ENCODE measurements at places on chromosomes 16 and 17.

- DNase-seq, result peak; percentile 4
These were observed 53.7 kb downstream of the RPH3AL start for GRCh38 chr17:298791-299450.

DNA sequence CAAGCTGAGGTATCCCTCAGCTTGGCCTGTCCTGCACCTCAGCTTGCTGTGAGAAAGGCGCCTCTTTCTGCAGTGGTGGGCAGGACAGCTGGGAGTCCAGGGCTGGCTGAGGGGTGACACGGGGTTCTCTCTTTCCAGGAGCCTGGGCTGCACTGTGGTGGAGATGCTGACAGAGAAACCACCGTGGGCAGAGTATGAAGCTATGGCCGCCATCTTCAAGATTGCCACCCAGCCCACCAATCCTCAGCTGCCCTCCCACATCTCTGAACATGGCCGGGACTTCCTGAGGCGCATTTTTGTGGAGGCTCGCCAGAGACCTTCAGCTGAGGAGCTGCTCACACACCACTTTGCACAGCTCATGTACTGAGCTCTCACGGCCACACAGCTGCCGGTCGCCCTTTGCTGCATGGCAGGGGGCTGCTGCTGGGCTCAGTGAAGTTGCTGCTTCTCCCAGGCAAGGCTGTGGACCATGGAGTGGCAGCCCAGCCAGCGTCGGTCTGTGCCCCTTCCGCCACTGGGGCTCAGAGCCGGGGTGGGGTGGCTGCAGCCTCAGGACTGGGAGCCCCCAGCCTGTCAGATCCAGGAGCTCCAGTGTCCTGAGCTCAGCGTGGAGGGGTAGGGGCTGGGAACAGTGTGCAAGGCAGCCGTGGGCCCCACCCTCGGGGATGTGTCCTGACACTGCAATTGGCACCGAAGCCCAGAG is 6.4 kb downstream of the LIMD2 start:
- no peak for DNase-seq

DNA sequence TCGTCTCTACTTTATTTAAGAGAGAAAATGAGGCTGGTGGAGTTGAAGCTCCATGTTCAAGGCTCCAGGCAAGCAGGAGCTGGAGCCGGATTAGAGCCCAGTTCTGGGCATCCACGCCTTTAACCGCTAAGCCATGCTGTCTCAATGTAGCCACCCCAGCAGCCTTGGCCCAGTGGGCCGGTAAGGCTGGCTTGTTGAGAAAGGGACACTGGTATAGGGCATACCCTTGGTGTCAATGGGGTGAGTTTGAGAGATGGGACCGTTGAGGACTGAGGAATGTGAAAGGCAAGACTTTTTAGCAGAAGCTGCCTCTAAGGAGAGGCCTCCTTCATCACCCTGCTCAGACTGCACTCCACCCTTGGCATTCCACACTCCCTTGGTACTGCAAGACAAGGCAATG is 147.4 kb downstream of the CYLD start:
- no peak for DNase-seq

GRCh38 chr16:66925322-66925840 is at the start of gene RRAD:
Gene RRAD (minus strand): TSS chr16:66925535. CDS start chr16:66925179, 356 bp downstream.
- peak; percentile 64 for DNase-seq

DNA sequence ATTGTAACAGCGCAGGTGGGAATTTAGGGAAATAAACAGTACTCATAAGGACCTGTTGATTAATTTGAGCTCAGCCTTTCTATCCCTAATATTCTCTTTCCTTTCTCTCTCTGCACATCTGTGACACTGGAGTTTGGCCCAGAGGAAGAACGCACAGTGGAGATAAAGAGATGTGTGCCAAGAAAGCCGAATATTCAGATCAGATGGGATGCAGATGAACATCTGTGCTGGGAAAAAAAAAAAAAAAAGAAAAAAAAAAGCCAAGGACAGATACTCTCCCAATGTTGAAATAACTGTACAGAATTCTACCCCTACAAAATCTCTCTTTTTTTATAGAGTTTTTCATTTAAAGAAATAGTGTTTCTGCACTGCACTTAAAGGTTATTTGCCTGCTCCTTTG is 485.4 kb downstream of the KCNJ2 start:
- no peak for DNase-seq

GRCh38 chr16:27228045-27228444 is 24.7 kb downstream of the KDM8 start:
- no peak for DNase-seq

- DNase-seq, result no peak
These were observed 6.0 kb downstream of the C1QTNF8 start for GRCh38 chr16:1089822-1090619.

- DNase-seq, result no peak
These were observed 9.1 kb upstream of the BLMH start for GRCh38 chr17:30300818-30301217.

GRCh38 chr17:71201639-71202038 is 919.2 kb upstream of the SOX9 start:
- no peak for DNase-seq

DNA sequence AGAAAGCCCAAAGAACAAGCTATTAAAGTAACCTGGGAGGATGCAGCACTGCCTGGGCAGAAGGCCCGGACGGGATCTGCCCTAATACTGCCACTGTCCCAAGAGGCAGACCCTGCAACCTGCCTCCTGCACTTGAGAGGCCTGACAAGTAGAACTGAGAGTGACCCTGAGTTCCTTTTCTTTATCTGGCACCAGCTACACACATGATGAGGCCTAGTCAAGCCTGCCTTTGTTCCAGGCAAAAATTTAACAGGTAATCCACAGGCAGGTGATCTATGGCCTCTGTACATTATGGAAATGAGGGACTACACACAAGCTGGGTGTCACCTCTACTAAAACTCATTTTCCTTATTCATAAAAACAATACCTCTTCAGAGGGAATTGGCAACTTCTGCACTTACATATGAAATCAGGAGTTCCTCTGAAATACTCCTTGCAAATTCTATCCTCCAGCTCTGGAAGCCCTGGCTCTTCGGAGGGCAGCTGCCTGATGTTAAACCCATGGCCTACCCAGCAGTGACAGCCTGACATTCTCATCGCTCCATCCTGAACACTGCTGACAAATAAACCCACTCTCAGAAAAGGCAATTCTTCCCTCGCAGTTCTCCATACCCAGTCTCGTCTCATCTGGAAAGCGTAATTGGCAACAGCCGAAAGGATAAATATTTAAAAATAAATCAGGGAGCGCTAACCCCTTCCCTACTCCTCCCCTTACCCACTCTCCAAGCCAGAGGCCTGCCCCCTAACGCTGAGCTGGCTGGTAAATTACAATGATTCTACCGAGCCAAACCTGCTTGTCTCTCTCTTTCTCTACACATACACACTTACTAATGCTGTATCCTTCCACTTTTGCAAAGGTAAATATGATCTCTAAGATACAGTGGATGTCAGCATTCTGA is 2.5 kb upstream of the ZFHX3 start:
- DNase-seq, result peak; percentile 32

- DNase-seq, result no peak
These were observed 263.8 kb upstream of the ELAC2 start for GRCh38 chr17:13281626-13282025.

DNA sequence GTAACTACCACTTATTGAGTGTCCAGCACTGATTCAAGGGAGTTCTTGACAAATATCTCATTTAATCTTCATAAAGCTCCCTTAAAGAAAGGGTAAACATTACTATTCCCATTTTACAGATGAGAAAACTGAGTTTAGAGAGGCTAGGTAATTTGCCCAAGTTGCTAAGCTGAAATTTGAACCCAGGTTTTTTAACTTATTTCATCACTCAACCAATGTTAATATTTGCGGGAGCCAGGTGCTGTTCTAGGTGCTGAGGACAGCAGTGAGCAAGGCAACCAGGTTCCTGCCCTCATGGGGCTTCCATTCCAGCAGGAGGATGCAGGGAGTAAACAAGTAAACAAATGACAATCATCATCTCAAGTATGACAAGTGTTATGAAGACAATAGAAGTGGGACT is 104.0 kb upstream of the LHX1 start:
- DNase-seq, result no peak

DNA sequence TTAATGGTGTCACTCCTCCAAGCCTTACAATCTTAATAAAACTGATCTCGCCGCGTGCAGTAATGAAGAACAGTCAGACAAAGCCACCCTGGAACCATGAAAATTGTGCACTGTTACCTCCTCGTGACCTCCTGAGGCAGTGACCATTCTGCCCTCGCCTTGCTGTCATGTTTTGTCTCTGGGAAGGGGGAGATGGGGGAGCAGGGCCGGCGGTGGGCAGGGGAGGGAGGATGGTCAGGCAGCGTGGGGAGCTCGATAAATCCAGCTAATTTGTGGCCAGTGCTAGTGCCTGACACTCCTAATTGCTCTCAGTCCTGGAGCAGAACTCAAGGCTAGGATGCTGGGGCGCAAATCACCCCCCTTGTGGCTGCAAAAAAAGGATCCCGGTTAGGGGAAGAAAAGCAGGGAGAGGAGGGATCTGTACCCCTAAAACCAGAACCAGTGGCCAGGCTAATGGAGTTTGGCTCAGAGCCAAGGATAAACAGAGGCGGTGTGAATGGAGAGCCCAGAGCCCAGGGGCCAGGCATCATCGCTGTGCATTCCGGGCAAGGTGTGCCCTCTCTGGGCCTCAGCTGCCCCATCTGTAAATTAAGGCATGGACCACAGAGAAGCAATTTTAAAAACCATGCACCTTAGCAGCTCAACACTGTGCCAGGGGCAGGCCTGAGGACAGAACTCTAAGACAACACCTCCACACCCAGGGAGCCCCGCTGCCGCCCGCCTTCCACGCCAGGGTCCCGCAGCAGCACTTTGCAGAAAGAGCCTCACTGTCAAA is 113.3 kb downstream of the ZNF423 start:
- DNase-seq, result no peak

DNA sequence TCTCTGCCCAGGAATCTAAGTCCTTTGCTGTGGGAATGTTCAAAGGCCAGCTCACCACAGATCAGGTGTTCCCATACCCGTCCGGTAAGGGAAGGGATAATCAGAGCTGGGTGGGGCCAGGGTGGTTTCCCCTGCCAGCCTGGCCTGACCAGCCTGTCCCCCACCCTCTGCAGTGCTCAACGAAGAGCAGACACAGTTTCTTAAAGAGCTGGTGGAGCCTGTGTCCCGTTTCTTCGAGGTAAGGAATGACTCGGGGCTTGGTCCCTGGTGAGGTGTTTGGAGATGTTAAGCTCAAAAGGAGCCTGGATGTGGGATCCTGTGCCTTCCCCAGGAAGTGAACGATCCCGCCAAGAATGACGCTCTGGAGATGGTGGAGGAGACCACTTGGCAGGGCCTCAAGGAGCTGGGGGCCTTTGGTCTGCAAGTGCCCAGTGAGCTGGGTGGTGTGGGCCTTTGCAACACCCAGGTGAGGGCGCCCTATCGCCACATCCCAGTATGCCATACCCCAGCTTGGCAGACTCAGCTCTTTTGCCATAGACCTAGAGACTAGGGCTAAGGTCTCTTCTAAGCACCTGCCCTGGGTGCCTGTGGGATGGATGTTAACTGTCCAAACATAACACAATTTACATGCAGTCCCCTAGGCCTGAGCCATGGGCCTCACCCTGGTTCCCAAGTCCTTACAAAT is 997 bp downstream of the ACADVL start:
- peak; percentile 64 for DNase-seq

GRCh38 chr17:74146196-74146595 is 57.3 kb upstream of the RPL38 start:
- DNase-seq, result no peak

DNA sequence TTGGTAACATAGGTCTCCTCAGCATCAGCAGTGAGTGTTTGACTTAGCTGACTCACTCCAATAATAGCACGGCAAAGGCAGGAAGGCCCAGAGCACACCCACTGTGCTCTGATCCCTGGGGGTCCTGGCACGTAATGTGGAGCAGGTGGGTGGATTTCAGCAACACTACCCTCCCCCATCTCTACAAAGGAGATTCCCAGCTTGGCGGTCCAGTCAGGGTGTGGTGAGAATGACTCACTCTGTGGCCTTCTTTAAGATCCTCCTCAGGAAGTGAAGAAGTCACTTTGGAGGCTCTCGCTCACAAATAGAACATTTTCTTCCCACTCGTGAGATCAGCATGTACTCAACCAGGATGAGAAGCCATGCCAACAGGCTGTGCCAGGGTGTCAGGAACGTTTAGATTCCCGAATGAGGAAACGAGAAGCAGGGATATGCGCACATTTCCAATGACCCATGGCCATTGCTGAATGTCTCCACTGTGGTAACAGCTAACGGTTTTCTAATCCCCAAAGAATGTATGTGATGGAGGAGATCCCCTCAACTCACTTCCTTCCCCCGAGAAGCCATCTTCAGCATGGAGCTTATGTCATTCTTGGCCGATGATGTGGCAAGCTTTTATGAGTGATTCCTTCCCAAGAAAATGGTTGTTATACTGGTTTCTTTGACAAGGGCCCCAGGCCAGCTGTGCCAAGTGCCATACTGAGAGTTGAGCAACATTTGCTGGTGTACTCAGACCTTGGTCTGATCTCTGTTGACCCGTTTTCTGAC is 365.2 kb downstream of the C16orf95 start:
- peak; percentile 96 for DNase-seq

- peak; percentile 88 for DNase-seq
These were observed 322.5 kb downstream of the C16orf95 start for GRCh38 chr16:86994651-86995171.

DNA sequence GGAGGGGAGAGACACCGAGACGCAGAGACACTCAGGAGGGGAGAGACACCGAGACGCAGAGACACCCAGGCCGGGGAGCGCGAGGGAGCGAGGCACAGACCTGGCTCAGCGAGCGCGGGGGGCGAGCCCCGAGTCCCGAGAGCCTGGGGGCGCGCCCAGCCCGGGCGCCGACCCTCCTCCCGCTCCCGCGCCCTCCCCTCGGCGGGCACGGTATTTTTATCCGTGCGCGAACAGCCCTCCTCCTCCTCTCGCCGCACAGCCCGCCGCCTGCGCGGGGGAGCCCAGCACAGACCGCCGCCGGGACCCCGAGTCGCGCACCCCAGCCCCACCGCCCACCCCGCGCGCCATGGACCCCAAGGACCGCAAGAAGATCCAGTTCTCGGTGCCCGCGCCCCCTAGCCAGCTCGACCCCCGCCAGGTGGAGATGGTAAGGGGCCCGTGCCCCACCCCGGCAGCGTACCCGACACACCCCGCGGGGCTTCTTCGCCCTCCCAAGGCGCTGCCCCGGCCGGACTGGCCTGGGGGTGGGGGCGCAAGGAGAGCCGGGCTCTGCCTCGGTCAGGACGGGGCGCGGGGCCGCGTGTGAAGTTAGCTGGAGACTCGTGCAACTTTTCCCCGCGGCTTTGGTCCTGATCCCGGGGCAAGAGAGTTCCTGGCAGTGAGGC is 427 bp downstream of the PPP1R1B start:
- no peak for DNase-seq

DNA sequence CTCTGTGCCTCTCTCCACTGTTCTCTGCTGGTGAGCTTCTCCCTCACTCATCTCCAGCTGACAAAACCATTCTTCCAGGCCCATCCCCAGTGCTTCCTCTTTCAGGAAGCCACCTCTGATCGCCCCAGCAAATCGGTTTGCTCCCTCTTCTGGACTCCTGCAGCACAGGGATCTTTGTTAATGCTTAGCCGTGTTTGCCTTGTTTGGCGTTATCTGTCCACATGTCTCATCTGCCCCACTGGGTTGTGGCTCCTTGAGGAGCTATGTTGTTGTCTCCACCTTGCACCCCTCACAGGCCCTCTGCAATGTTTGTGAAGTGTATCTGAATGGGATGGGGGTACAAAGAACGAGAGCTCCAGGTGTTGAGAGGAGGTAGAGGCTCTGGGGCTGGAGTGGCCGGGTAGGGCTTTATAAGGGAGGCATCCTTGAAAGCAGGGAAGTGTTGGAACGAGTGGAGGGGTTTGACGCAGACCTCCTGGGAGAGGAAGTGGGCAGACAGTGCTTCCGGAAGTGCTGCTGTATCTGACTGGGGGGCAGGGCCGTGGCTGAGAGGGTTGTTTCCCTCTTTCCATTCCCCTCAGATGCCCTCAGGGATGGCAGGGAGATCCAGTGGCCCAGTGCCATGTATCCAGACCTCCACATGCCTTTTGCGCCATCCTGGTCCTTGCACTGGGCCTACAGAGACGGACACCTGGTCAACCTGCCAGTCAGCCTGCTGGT is 27.8 kb downstream of the CASKIN2 start:
- DNase-seq, result no peak

Data from fibroblast of the aortic adventitia (primary cell).